ENCODE measurements at places on chromosomes 7 and 10.

DNA sequence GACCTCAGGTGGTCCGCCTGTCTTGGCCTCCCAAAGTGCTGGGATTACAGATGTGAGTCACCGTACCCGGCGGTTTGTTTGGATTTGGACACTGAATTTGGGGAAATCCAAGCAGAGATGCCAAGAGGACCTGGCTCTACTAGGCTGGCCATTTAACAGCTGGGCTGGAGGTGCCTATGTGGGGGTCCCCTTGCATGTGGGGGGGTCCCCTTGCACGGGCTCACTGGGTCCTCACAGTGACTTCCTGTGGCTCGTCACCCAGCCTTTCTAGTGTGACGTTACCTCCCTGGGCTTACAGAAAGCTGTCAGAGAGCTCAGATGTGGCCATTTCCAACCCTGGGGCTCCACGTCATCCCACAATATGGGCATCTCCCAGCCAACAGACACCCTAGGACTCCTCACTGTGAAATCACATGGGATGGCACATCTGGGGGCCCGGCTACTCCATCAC lies 49.3 kb upstream of the GNA12 start:
- no peak for DNase-seq

DNA sequence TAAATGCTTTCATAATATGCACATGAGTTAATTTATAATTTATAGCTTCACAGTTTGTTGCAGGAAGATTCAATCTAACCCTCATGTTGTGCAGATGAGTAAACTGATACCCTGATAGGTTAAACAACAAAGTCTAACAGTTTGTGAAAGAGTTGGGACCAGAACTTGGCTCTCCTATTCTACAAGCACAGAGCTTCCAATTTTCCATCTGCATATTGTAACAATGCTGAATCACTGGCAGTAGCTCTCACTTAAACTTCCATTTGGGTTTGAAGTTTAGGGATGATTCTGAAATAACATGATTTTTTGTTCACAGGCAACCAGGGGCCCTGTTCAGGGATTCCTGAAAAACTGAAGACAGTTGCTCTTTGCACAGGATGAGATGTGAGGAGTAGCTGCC lies 179.3 kb downstream of the XPNPEP1 start:
- DNase-seq: no peak

DNA sequence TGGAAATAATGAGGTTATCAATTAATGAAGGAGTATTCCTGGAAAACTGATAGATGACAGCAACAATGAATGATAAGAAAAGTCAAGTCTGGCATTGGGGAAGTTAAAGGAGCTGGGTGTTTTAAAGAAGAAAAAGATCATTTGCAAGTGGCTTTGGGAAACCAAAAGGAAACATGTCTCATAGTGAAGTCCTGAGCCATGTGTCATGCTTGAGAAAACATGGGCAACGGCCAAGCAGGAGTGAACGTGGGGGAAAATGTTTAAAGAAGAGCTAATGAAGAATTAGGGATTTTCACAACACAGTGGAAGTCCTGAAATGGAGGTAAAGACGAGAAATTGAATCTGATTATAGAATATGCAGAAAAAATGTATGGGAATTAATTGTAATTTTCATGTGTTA lies 1383.2 kb upstream of the CELF2 start:
- DNase-seq: no peak

- DNase-seq: no peak
Observed at GRCh38 chr10:102769375-102770107, 25.8 kb downstream of the WBP1L start.

DNA sequence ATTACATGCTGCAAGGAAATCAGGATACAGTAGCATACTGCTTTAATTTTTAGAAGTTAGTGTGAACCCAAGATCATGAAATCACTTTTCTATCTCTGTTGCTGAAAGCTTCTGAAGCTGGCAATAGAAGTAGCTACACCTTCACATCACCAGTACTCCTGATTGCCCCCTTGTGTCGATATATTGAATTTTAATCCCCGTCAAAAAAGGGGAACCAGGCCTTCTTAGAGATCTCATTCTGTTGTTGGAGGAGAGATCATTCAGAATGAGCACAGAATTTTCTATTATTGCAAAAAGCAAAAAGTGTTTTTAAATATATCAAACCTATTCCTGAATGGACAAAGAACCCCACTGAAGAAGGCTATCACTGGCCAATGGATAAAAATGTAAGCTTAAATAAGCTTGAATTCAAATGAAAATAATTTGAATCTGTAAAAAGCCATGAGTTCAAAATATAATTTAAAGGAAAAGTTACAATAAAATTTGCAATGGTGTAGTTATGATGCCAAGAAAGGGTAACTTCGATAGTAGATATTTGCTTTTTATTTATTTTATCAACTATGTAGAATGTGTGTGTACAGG lies 39.7 kb upstream of the TEX47 start:
- no peak for DNase-seq

GRCh38 chr7:29977886-29978651 lies 11.5 kb downstream of the SCRN1 start:
- DNase-seq: no peak

- no peak for DNase-seq
Observed at GRCh38 chr10:124279298-124279697, 139.4 kb downstream of the OAT start.

- no peak for DNase-seq
Observed at GRCh38 chr7:110148054-110148453, 942.9 kb upstream of the LRRN3 start.

DNA sequence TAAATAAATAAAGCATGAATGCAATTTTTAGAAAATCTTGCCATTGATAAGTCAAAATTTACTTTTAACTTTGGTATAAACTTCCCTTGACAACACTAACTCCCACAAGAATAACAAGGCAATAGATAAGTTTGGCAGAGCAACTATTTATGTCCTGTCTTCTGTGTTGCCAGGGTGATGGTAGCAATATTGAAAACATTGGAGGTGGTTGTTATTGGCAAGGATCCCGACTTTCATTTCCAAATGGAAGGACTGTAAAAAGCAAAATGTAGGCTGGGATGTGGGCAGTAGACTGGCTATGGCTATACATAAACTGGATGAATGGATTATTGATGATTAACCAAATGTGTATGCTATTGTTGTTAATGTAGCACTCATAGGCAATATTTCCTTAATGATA lies 134.9 kb upstream of the CACNA2D1 start:
- DNase-seq: no peak

- DNase-seq: no peak
Observed at GRCh38 chr7:41738806-41739205, 35.9 kb upstream of the INHBA start.

- no peak for DNase-seq
Observed at GRCh38 chr10:102629661-102630614, 14.3 kb upstream of the TRIM8 start.

DNA sequence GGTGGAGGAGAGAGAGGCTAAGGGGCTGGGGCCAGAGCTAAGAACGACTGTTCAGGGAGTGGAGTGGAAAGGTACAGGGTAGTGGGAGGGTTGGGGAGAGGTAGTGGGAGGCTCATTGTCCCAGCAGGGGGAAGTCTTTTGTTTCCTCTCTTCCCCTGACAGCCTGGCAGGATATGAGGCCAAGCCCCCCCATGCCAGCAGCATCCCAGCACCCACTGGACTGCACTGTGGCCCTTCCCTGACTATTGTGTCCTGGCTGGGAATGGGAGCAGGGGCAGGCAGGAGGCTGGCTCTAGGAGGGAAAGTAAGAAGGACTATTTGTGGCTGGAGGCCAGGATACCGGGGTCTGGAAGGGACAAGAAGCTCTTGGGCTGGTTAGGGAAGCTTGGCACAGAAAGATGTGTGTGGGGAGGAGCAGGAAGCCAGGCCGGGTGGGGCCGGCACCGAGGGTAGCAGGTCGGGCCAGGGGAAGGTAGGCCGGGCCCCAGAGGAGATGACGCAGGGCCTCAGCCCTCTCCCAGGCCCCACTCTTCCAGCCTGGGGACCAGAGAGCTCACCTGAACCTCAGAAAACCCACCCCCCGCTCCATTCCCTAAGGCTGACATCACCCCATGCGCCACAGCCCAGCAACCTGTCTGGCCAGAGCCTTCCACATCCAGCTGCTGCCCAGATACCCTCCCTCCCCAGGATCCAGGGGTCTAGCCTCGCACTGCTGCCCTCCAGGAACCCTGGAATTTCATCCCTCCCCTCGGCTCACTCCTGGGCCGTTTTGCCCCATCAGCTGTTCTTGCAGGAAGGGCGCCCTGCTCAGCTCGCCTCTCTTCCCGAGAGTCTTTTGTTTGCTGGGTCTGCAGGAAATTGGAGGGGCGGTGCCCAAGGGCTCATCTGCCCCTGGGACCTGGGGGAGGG lies 8.8 kb upstream of the EPHB4 start:
- DNase-seq: no peak

DNA sequence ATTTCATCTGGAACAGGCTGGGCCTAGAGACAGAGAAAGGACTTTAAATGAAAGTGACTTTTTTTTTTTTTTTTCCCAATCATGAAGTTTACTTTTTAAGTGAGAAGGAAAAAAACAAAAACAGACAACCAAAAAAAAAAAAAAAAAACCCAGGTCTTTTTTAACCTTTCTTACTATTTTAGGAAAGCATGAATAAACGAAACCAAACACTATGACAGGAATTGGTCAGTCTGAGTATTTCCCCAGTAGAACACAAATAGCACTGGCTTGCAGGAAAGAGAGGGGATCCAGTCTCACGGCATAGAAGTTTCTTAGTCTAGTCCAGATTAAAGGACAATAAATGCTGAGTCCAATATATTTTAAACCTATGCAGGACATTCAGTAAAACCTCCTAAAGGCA lies 180.5 kb upstream of the CCDC6 start:
- DNase-seq: no peak

DNA sequence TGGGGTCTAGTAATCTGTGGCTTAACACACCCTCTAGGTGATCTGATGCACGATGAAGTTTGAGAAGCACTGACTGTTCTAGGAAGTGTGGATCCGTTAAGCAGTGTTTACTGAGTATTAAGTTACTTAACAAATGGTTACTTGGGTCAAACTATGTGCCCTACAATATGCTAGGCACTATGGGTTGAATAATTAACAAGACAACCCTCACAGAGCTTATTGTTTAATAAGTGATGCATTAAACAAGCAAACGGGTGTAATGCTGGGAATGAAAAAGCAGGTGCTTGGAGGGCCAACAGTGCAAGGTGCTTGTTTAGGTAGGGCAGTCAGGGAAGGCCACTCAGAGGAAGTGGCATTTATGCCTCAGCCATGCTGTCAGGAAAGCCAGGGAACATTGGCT lies 378.0 kb upstream of the PODXL start:
- DNase-seq: no peak

DNA sequence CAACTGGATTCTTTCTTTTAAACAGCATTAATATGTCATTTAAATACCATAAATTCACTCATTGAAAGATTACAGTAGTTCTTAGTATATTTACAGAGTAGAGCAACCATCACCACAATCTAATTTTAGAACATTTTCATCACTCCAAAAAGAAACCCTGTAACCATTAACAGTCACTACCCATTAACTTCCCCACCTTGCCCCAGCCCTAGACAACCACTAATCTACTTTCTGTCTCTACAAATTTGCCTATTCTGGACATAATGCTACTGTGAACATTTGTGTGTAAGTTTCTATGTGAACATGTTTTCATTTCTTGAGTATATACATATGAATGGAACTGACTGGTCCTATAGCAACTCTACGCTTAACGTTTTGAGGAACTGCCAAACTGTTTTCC lies 42.4 kb downstream of the P4HA1 start:
- no peak for DNase-seq

DNA sequence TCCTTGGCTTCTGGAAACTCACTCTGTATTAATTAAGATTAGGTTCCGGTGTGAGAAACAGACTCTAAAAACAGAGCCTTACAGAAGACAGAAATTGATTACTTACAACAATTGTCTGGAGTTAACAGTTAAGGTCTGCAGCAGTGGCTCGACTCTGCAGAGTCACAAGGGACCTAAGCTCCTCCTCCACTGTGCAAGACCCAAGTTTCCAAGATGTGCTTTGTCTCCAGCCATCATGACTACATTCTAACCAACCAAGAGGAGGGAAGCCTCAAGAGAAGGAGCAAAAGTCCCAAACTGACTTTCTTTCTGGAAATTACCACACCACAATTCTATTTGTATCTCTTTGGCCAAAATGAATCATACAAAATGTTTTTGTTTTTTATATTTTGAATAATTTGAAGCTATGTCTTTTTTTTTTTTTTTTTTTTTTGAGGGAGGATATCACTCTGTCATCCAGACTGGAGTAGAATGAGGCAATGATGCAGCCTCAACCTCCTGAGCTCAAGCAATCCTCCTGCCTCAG lies 14.2 kb upstream of the ODAD2 start:
- DNase-seq: no peak

GRCh38 chr10:76124280-76124679 lies 692.9 kb downstream of the LRMDA start:
- DNase-seq: no peak

DNA sequence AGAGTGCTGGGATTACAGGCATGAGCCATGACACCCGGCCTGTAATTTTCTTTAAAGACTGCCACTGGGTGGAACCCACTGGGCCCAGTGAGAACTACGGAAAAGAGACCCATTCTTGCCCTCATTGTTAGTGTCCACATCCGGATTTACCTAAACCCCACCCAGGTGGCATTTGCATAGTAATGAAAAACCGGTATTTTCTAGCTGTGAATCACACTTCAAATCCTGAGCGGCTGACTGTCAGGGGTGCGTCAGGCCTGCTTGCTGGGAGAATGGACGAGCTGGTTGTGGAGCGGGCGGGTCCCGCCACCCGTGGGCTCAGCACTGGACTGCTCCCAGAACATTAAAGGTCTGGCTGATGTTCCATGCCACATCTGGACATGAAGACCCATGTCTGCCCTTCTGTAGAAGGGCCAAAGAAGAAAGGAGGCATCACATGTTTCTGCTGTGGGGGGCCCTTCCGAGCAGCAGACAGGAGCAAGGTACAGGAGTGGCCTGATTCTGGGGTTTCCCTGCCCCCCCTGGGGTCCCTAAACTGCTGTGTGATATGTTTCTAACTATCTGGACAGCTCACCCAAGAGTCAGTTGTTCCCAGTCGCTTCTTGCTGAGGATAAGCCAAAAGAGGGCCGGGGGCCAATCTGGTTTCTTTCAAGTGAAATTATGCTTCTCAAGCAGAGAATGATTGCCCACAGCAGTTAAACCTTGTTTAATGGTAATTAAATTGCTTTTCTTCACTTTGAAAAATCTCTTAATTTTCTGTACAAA lies 46.4 kb downstream of the KIAA1217 start:
- DNase-seq: no peak

DNA sequence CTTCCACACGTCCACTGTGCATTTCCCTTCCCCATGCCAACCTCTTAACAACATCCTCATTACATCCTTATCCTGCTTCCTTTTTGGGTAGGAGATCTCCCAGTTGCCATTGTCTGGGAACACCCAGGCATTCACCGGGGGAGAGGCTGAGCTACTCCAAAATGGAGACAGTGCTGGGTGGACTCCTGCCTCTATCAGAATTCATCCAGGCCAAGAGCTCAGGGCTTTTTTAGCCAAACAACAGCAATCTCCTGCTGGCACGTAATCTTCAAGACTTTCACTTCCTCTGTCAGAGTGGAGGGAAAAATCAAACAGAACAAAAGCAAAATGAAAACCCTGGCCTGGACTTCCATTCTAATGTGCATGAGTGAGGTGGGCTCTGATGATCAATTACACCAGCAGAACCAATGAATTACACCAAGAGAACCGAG lies 245.0 kb downstream of the PRPF18 start:
- no peak for DNase-seq

Measured in activated T-cell treated with anti-CD3 and anti-CD28 coated beads for 1 hour (primary cell).